ENCODE measurements at places on chromosomes 5 and 9.

DNA sequence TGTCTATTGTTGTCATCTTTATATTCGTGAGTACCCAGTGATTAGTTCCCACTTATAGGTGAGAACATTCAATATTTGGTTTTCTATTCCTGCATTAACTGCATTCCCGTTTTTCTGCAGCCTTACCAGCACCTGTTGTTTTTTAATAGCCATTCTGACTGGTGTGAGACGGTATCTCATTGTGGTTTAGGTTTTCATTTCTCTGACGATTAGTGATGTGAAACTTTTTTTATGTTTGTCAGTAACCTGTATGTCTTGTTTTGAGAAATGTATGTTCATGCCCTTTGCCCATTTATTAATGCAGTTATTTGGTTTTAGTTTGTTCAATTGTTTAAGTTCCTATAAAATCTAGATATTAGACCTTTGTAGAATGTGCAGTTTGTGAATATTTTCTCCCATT, 546.0 kb upstream of the RORB start:
- no peak for DNase-seq

- no peak for DNase-seq
Observed at GRCh38 chr5:4614088-4614487, 526.0 kb upstream of the ADAMTS16 start.

DNA sequence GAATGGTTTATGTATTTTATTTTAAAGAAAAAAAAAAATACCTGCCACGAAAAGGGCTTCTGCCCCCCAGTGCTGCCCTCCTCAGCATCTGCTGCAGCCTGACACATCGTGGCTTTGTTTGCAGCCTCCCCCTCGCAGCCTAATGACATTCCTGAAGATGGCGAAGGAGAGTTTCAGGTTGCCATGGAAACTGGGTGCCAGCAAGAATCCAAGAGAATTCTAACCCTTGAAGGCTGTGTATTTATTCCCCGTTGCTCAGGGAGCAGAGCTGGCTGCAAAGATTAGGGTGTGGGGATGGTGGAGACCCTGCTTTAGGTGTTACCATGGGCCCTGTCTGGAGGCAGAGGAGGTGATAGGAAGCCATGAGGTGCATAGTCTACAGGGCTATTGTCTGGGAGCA, 126.6 kb downstream of the NSG2 start:
- no peak for DNase-seq

DNA sequence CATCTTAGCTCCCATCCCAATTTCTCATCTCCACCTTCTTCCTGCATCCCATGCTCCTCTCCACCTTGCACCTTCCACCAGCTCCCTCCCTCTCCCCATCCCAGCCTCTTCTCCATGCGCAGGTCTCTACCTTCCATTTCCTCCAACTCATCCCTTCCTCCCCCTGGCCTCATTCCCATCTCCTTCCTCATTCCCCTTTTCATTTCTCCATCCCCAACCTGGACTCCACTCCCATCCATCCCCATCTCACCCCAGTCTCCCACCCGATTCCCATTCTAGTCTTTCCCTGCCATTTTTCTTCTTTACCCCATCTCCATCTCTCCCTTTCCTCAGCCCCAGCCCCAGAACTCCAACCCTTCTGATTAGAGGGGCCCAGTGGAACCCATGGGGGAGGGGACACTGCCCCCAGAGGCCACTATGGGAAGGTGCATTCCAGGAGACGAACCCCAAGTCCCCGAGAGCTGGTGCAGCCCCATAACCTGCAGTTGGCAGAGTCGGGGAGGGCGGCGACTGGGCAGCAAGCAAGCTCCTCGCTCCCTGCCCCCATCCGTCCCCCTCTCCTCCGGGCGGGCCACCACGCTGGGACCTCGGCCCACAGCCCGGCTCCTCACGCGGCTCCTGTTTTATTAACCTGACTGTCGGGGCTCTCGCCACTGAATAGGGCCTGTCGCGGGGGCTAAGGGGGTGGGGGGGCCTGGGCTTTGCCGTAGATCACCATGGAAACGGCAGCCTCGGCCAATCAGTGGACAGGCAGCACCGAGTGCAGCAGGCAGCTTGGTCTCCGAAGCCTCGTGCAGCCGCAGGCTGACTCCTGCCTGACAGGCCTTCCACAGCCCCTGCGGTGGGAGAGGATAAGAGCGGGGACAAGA, 66.7 kb downstream of the PCDH1 start:
- DNase-seq: no peak

GRCh38 chr5:172383191-172383802, 71.0 kb downstream of the SH3PXD2B start:
- no peak for DNase-seq

- DNase-seq: no peak
Observed at GRCh38 chr5:134938030-134938429, 29.7 kb upstream of the CATSPER3 start.

GRCh38 chr5:120108586-120109248, 355.4 kb upstream of the PRR16 start:
- DNase-seq: peak; percentile 65

GRCh38 chr5:2451100-2451499, 300.4 kb downstream of the IRX2 start:
- no peak for DNase-seq
